Cerebellar nuclear complex (tissue), 1 donor: ENCODE measurements at places on chromosomes 11 and 22.

GRCh38 chr22:30506507-30506968 lies 1.0 kb upstream of the SEC14L4 start:
- no peak for DNase-seq

GRCh38 chr11:35990170-35990569 lies 46.3 kb downstream of the LDLRAD3 start:
- DNase-seq, result no peak

GRCh38 chr22:17829695-17830042 lies 55.4 kb upstream of the BID start:
- DNase-seq, result no peak

DNA sequence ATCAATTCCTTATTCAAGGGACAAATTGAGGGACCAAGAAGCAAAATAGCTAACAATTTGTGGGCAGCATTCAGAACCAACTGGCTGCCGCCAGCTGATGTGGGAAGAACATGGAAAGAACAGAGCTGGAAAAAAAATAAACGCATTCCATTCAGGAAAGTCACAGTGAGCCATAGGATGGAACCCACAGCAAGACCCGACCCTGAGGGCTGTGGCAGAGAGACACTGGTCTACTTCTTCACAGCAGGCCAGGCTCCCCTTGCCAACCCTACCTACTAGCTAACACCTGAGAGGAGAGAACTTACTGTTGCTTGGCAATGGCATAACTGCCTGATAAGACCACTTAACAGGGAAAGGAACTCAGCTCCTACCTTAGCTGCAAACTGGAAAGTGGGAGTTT lies 123.5 kb upstream of the APOA1 start:
- DNase-seq, result no peak

DNA sequence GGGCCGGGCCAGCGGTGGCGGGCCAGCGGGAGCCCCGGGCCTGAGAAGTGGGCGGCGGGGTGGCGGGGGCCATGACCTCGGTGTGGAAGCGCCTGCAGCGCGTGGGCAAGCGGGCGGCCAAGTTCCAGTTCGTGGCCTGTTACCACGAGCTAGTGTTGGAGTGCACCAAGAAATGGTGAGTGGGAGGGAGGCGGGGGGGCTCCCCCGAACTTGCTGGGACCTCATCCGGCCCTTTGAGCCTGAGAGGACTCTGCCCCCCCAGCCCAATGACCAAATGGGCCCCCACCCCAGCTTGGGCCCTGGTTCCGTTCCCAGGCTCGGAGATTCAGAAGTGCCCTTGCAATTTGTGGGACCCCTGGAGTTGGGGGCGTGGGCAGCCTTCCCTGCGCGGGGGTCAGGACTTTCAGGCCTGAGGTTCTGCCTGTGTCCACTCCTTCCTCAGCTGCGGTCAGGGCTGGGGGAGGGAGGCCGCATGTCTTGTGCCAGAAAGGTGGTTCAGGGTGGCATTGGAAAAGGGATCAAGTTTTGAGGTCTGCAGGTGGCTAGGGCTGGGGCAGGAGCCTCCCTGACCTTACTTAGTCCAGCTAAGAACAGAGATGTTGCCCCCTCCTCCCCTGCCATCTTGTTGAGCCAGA lies 496 bp downstream of the EHBP1L1 start:
- DNase-seq, result no peak

DNA sequence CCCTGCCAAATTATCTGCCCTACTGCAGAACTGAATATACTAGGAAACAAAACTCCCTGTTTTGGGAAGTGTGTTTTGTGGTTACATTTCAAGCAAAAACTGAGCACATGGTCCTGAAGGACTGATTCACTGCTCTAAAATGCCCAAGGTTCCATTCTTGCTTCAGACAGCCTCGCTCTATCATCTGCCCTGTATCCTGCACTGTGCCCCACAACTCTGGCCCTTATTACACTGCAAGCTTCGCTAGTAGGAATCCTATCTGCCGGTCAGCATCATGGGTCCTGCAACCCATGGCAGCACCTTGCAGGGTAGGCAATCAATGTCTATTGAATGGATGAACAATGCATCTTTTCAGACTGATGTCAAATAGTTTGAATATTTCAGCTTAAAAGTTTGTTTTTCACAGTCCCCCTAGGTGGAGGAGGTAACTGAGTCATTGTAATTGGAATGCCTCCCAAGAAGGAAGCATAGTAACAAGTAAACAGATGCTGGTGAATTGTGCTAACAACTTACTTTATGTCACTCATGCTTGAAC lies 21.3 kb downstream of the LAYN start:
- no peak for DNase-seq

DNA sequence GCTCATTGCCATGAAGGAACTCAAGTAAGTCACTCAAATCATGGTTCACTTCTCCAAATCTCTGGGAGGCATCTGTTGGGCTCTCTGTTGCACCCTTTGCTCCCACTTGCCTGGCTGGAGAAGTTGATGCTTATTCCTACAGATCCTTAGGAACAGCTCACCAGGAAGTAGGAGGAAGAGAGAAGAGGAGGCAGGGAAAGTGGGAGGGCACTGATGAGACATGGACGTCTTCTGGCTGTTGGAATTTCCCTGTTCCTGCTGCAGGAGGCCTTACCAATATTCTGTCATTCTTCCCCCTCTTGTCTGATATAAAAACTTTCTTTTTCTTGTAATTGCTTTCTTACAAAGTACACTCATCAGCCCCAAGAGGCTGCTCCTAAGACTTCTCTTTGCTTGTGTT lies 13.6 kb downstream of the POLR2F start:
- no peak for DNase-seq

DNA sequence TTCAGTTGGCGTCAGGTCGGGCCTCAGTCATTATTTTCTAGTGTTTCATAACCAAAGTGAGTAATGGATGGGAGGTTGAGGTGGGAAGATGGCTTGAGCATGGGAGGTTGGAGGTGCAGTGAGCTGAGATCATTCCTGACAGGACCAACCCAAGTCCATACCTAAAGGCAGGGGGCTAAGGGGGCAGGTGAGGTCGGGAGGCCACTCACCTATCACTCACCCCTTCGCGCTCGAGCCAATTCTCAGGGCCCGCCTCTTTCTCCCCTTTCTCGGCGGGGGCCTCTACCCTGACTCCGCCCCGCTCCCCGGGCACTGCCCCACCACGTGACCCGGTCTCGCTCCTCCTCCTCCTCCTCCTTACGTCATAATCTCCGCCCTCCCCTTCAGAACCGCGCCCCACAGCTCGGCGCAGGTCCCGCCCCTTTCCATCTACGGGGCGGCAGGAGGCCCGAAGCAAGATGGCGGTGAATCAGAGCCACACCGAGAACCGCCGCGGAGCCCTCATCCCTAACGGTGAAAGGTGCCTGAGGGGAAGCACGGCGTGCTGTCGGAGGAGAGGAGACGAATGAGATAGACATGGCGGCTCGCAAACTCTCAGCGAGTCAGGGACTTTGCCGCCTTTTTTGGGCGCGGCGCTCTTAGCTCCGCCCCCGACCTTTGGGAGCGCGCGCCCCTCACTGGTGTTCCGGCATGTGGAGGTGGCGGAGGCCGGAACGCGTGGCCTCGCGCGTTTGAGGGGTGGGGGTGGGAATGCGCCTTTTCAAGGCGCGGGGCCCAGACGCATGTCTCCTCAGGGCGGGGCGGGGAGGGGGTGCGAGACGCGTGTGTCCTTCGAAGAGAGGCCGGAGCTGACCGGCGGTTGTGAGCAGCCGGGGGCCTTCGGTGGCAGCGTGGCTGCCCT lies at the start of gene WBP2NL:
WBP2NL (plus strand) TSS at position 428 of the 901 bp plus-strand sequence; CDS start at position 459, 31 bp downstream.
- no peak for DNase-seq

- no peak for DNase-seq
Observed at GRCh38 chr22:26414347-26414746, 14.7 kb upstream of the ASPHD2 start.

- no peak for DNase-seq
Observed at GRCh38 chr11:95192717-95193116, 38.3 kb downstream of the SESN3 start.

DNA sequence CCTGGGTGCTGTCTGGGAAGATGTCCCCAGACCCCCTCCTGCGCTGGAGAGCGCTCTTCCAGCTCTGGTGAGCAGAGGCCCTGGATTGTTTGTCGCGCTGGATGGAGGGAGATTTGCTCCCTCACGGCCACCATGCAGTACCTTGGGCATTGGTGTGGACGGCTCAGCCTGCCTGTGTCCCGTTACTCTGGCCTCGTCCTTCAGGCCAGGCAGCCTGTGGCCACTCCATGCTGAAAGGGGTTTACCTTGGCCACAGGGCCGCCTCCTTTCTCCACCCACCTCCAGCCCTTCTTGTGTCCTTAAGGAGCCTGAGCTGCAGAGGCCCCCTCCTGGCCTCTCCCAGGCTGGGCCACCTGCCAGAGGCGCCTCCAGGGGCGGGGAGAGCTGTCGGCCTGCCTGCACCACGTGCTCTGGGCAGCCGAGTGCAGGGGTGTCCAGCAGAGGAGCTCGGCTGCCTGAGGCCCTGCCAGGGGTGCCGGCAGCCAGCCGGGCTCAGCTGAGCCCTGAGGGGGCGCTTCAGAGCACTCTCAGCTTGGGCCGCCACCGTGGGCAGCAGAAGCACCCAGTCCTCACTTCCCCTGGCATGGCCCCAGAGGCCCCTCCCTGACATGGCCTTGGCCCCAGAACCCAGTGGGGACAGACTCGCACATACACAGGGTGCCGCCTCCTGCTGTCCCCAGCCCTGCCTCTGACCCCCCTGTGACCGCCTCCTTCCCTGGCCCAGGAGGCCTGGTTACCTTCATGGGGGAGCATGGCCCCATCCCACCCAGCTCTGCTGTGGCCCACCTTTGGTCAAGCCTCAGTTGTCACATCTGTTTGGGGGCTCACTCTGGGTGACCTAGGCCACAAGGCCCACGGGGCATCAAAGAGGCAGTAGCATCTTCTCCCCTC lies 3.4 kb downstream of the CCND1 start:
- DNase-seq, result no peak

DNA sequence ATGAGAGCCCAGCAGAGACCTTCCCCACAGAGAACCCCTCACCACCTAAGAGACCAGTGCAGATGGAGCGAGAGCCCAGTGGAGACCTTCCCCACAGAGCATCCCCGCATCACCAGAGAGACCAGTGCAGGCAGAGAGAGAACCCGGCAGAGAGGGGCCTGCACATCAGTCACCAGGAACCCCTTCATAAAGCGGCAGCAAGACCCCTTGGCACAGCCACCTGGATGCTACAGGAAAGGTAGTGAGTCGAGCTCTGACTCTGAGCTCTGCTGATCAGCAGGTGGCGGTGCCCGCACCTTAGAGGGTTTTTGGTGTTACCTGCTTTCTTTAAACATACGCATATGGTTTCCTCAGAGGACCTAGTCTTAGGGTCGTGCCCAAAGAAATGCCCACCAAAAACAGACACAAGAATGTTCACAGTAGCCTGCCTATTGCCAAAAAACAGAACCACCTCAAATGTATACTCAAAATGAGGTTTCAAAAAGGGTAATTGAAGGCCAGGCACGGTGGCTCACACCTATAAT lies 678.7 kb downstream of the BRD1 start:
- DNase-seq, result no peak

- no peak for DNase-seq
Observed at GRCh38 chr11:73409431-73409830, 33.2 kb downstream of the RELT start.

DNA sequence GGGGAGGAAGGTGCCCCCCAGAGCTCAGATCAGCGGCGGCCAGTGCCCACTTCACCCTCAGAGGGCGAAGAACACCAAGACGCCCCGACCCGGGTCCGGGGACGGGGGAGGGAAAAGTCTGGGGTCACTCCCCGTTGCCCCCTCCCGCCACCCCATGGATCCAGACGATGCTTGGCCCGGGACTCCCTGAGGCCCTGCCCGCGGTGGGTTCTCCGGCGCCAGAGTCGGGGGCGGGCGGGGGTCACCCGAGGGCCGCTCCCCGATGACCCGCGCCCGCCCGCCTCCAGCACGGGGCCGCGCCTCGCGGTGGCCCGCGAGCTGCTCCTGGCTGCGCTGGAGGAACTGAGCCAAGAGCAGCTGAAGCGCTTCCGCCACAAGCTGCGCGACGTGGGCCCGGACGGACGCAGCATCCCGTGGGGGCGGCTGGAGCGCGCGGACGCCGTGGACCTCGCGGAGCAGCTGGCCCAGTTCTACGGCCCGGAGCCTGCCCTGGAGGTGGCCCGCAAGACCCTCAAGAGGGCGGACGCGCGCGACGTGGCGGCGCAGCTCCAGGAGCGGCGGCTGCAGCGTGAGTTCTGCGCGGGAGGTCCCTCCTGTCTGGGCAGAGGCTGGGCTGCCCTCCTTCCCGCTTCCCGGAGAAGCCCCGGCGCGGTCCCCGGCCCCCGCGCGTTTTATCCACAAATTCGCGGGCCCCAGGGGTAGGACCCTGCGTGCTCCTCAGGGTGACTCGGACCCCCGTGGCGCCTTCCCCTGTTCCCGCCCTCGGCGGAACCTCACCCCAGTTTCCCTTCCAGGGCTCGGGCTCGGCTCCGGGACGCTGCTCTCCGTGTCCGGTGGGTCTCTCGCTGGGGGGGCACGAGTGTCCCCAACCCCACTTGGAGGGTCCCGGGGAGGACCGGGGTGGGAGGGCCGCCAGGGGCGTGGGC lies 1.1 kb downstream of the NLRP6 start:
- no peak for DNase-seq

- DNase-seq, result no peak
Observed at GRCh38 chr11:64865286-64866172, 12.9 kb downstream of the EHD1 start.

GRCh38 chr11:17508791-17509190 lies 32.1 kb upstream of the ABCC8 start:
- no peak for DNase-seq

DNA sequence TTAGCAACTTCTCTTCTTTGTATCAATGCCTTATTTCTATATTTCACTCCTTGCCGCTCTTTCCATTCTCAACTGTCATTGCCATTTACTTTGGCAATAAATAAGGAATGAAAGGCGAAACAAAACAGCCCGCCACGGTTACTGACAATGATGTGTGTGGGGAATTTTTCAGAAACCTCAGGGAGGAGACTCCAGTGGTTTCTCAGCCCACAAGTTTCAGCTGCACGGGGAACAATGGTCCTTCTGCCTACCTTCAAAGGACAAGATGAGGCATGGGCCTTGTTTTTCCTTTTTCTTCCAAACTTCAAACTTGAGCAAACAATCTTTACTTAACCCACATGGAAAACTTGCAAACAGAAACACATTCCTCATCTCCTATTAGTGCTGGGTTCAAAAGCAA lies 409.4 kb downstream of the METTL15 start:
- no peak for DNase-seq

DNA sequence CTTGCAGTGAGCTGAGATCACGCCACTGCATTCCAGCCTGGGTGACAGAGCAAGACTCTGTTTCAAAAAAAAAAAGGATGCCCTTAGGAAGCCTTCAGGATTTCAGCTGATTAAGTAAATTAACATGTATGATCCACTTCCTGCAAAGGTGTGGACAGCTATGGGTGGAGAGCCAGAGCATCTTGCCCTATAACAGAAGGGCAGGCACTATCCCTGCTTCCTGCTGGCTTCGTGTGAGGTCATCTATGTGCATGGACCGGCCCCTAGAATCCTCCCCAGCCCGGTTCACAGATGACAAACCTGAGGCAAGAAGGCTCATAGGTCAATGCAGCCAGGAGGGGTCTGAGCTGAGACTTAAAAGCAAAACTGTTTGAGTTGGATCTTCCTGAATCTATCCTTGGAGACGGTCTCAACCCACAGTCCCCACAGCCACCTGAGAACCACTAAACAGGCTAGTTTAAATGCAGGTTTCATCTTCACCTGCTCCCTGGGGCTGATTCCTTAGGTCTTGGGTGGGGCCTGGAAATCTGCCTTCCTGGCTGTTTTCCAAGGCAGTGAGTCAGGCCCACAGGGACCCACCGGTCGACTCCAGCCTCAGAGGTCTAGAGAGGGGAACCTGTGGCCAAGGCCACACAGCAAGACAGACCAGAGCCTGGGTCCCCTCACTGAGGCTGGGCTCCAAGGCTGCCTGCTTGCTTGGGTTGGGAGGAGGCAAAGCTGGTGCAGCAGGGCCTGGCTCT lies 55.2 kb upstream of the MPEG1 start:
- DNase-seq, result no peak
